ENCODE measurements at places on chromosomes 4 and X. TPM values are rescaled to one million over a fixed set of nuclear protein-coding genes. Genes with fewer than 3 reads are reported as not detected.

IGSF1 gene
- total RNA-seq: not detected

SRD5A3 gene
- total RNA-seq: 10.1 TPM

ZNF81 gene
- 2.3 TPM for total RNA-seq

F8A2 gene
- total RNA-seq: not detected

GUCY1B1 gene
- total RNA-seq: 0.38 TPM

UGT2B15 gene
- not detected for total RNA-seq

MTNR1A gene
- total RNA-seq: not detected

AWAT2 gene
- 0.08 TPM for total RNA-seq

PNMA6F gene
- not detected for total RNA-seq

ZNF630 gene
- 1.5 TPM for total RNA-seq

GPR119 gene
- not detected for total RNA-seq

PLP1 gene
- total RNA-seq: 0.12 TPM

EVC2 gene
- total RNA-seq: 10.7 TPM

GAGE2A gene
- total RNA-seq: not detected

KDR gene
- total RNA-seq: 1.9 TPM

S100P gene
- total RNA-seq: not detected

BEX1 gene
- 0.47 TPM for total RNA-seq

H2BW2 gene
- total RNA-seq: not detected

PAGE2 gene
- not detected for total RNA-seq

HDAC8 gene
- 33.7 TPM for total RNA-seq

HDX gene
- total RNA-seq: 2.9 TPM

ZNF185 gene
- total RNA-seq: 22.0 TPM

ARHGAP6 gene
- total RNA-seq: 1.6 TPM

MAGEA2 gene
- total RNA-seq: not detected

ACSL1 gene
- total RNA-seq: 39.2 TPM

PHF8 gene
- 11.7 TPM for total RNA-seq

VCX3B gene
- not detected for total RNA-seq

PHKA1 gene
- total RNA-seq: 2.3 TPM

OTOP1 gene
- total RNA-seq: not detected

HSFX2 gene
- 0.30 TPM for total RNA-seq

REST gene
- 9.9 TPM for total RNA-seq

SULT1E1 gene
- total RNA-seq: 291 TPM

OPHN1 gene
- total RNA-seq: 2.7 TPM

FAM47A gene
- not detected for total RNA-seq

ITGB1BP2 gene
- 0.70 TPM for total RNA-seq

ENPEP gene
- 0.08 TPM for total RNA-seq

RTL5 gene
- 3.3 TPM for total RNA-seq

GAGE1 gene
- not detected for total RNA-seq

GUCY1A1 gene
- total RNA-seq: 0.08 TPM

PHEX gene
- 1.2 TPM for total RNA-seq

TSPAN6 gene
- total RNA-seq: 19.9 TPM

SYNPO2 gene
- 2.7 TPM for total RNA-seq

PCDH18 gene
- total RNA-seq: 33.4 TPM

ADGRG2 gene
- total RNA-seq: not detected

EREG gene
- not detected for total RNA-seq

SYTL5 gene
- total RNA-seq: 0.35 TPM

CT45A3 gene
- not detected for total RNA-seq

SLC25A5 gene
- 222 TPM for total RNA-seq

TKTL1 gene
- not detected for total RNA-seq

IBSP gene
- not detected for total RNA-seq

CNOT6L gene
- 8.0 TPM for total RNA-seq

GAGE12C gene
- total RNA-seq: not detected

PAK3 gene
- 3.5 TPM for total RNA-seq

Measured in smooth muscle cell of the coronary artery (primary cell).